ENCODE measurements at places on chromosomes 3 and 15.

DNA sequence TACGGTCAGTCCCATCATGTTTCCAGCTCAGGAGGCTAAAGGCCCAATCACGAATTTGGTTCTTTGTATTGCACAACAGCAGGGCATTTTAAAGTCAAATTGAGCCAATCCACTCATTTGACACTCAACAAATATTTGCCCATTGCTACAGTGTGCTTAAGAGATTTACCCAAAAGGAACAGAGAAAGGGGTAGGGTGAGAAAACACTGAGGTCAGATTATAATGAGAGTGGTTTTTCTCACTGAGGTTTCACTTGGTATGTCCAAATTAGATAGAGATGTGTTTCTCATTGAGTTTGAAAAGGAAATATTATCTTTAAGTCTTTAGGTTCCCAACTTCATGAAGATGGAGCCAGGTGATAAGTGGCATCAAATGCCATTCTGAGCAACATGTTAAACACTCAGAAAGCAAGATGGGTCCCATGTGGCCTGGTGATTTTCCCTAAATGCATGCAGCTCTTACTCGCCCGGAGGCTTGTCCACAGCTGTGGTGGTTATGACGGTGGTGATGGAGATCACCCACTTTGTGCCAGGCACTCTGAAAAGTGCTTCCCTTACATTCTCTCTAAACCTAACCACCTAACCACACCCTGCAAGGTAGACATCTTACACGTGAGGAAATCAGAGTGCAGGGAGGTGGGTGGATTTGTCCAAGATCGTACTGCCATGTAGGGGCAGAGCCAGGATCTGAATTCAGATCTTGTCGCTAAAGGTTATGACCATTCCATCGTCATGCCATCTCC lies 31.2 kb upstream of the USP3 start:
- no peak for DNase-seq

DNA sequence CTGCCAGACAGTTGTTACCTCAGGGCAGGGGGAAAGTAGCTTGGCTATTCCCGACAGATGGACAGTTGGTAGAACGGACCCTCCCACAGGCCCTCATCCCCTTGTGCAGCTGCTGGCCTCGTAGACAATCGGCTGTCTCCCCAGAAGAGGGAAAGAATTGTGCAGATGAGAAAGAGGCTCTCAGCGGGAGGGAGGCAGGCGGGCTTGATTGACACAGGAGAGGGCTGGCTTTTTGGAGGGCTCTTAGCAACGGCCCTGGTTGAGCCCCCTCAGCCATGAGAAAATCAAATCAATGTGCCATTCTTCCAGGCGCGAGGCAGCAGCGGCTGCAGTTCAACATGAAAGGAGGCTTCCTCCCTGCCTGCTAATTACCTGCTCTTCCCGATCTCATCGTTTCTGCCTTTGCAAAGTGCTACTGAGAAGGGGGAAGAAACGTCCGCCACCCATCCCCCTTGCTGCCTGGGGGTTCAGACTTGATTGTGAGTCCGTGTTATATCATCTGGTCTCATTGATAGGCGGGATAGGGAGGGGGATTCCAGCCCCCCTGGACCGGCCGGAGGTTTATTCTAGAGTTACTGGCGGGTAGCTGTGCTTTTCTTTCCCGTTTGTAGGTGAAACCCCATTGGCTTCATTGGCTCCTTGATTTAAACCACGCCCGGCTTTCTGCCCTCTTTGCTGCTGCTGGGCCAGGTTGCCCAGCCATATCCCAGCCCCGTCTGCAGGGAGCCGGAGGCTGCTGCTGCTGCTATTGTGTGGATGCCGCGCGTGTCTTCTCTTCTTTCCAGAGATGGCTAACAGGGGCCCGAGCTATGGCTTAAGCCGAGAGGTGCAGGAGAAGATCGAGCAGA lies at the start of gene TAGLN3:
Gene TAGLN3, plus strand, starts transcription at position 287 of the 848 bp plus-strand sequence. Its CDS starts 501 bp downstream, at position 788.
- no peak for DNase-seq

- no peak for DNase-seq
Measured at GRCh38 chr15:100254691-100255090, 87.1 kb downstream of the ADAMTS17 start.

- DNase-seq = no peak
Measured at GRCh38 chr3:101262393-101263240, 57.8 kb downstream of the IMPG2 start.

GRCh38 chr3:160319322-160319721 lies 79.7 kb downstream of the IFT80 start:
- no peak for DNase-seq

Data from T follicular helper cell (primary cell).